ENCODE measurements at places on chromosomes 7 and 10. TPM values are rescaled to one million over a fixed set of nuclear protein-coding genes. Genes with fewer than 3 reads are reported as not detected.

GRCh38 chr7:117229350-117229749 lies 93.5 kb downstream of the WNT2 start:
- no peak for DNase-seq

DNA sequence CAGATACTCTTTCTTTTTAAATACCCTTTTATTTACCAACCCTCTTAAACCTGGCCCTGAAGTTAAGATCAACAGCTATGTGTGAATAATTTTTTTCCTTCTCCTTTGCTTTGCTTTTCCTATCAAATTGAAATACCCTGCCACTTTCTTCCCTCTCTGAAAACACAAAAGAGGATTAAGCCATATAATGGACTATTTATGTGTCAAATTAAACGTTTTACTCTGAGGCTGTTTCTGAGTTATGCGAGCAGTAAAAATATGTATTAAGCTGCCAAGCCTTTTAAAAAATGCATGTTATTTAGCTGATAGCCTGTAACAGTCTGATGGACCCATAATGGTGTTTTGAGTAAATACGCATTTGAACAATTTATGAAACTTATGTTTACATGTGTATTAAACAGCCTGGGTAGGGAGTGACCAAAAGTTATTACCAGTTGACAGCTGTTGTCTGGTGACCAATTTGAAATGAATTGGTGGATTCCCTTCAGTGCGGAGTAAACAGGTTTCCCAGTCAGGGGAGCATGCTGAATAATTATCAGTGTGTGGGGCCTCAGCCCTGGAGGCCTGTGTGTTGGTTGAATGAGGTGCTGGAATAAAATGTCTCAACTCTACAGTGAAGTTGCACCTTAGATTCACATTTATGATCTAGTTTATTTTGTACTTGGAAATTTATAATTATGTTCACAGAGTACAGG lies 89.6 kb downstream of the AUTS2 start:
- DNase-seq = no peak

- no peak for DNase-seq
Observed at GRCh38 chr10:128814024-128814423, 653.0 kb upstream of the MGMT start.

GRCh38 chr7:117750612-117751563 lies 122.4 kb downstream of the CTTNBP2 start:
- DNase-seq = no peak

DNA sequence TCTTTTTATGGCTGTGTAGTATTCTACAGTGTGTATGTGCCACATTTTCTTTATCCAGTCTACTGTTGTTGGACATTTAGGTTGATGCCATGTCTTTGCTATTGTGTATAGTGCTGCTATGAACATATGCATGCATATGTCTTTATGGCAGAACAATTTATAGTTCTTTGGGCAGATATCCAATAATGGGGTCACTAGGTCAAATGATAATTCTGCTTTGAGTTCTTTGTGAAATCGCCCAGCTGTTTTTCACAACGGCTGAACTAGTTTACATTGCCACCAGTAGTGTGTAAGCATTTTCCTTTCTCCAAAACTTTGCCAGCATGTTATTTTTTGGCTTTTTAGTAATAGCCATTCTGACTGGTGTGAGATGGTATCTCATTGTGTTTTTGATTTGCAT lies 214.8 kb upstream of the TMEM229A start:
- DNase-seq = no peak

Gene TMEM225B
- 1.0 TPM for total RNA-seq

Measured in T-cell (primary cell).